ENCODE measurements at places on chromosomes 11 and 22. TPM values are rescaled to one million over a fixed set of nuclear protein-coding genes. Genes with fewer than 3 reads are reported as not detected.

GRCh38 chr11:62538470-62539237, 8.0 kb downstream of the AHNAK start:
- DNase-seq, result no peak

The KCNJ11 gene
- 6.6 TPM for total RNA-seq

The BRD1 gene
- 37.7 TPM for total RNA-seq

The DGKZ gene
- total RNA-seq, result 45.5 TPM

The ALKBH8 gene
- total RNA-seq, result 11.6 TPM

The TUBA8 gene
- 3.7 TPM for total RNA-seq

- DNase-seq, result no peak
Measured at GRCh38 chr11:27722117-27722952, 22.1 kb upstream of the BDNF start.

Data from sciatic nerve (tissue), 2 donors.